ENCODE measurements at places on chromosomes 11 and 22. TPM values are rescaled to one million over a fixed set of nuclear protein-coding genes. Genes with fewer than 3 reads are reported as not detected.
A peak's percentile ranks its signal among the peaks of the same experiment; 100 is the strongest.

DDIAS gene
- 0.55 TPM for total RNA-seq

GRCh38 chr22:42389143-42389542, 43.1 kb downstream of the NFAM1 start:
- H3K4me1 ChIP-seq, result no peaks in the 10 kb centered on the region
- H3K27me3 ChIP-seq, result peaks cover 10% of the 10 kb centered on the region
- no peak overlapping the region for H3K4me3 ChIP-seq
- H3K36me3 ChIP-seq, result no peaks in the 10 kb centered on the region
- H3K27ac ChIP-seq, result no peak overlapping the region
- DNase-seq, result no peak

B3GAT1 gene
- total RNA-seq, result 1.5 TPM

DNA sequence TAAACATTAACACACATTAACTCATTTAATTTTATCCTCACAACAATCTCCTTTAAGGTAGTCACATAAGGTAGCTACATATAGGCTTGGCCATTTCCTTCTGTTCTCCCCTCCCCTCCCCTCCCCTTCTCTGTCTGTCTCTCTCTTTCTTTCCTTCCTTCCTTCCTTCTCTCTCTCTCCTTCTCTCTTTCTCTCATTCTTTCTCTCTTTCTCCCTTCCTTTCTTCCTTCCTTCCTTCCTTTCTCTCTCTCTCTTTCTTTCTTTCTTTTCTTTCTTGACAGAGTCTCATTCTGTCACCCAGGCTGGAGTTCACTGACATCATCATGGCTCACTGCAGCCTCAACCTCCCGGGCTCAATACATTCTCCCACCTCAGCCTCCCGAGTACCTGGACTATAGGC, 22.3 kb upstream of the NUP160 start:
- no peak overlapping the region for H3K27ac ChIP-seq
- H3K4me1 ChIP-seq, result no peaks in the 10 kb centered on the region
- no peaks in the 10 kb centered on the region for H3K36me3 ChIP-seq

DNA sequence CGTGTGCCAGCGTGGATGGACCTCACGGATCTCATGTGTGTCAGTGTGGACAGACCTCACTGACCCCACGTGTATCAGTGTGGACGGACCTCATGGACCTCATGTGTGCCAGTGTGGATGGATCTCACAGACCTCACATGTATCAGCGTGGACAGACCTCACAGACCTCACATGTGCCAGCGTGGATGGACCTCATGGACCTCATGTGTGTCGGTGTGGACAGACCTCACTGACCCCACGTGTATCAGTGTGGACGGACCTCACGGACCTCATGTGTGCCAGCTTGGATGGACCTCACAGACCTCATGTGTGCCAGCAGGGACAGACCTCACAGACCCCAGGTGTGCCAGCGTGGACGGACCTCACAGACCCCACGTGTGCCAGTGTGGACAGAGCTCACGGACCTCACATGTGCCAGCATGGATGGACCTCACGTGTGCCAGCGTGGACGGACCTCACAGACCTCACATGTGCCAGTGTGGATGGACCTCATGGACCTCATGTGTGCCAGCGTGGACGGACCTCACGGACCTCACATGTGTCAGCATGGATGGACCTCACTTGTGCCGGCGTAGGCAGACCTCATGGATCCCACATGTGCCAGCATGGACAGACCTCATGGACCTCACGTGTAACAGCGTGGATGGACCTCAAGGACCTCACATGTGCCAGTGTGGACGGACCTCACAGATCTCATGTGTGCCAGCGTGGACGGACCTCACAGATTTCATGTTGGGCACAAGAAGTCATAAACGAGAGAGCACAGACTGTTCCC, 18.2 kb downstream of the TTLL8 start:
- H3K27ac ChIP-seq, result no peak overlapping the region
- no peaks in the 10 kb centered on the region for H3K36me3 ChIP-seq
- no peak for DNase-seq
- H3K27me3 ChIP-seq, result peaks cover 48% of the 10 kb centered on the region
- no peak overlapping the region for H3K4me3 ChIP-seq

DNA sequence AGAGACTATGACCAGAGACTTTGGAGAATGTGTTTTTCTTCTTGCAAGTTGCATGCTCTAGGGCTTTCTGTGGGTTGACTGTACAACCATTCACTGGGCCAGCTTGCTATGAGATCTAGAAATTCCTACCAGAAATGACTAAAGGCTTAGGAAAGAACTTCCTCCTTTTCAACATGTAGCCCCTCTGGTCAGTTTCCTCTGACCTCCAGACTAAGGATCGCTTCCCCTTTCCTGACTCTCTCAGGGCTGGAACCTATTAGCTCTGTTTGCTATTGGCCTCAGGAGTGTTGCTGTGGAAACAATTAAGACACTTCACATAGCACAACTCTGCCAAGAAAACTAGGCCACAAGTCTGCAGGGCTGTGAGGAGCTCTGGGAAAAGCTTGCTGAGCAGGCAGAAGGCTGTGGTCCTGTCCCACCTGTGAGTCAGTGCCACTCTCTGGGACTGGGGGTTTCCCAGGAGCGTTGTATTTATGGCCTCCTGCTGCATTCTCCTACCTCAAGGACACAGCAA, 10.7 kb downstream of the CRY2 start:
- no peaks in the 10 kb centered on the region for H3K27me3 ChIP-seq
- peaks cover 18% of the 10 kb centered on the region for H3K36me3 ChIP-seq
- DNase-seq, result no peak
- H3K4me3 ChIP-seq, result no peak overlapping the region

IL18 gene
- 0.33 TPM for total RNA-seq

ST14 gene
- 1.5 TPM for total RNA-seq

DNA sequence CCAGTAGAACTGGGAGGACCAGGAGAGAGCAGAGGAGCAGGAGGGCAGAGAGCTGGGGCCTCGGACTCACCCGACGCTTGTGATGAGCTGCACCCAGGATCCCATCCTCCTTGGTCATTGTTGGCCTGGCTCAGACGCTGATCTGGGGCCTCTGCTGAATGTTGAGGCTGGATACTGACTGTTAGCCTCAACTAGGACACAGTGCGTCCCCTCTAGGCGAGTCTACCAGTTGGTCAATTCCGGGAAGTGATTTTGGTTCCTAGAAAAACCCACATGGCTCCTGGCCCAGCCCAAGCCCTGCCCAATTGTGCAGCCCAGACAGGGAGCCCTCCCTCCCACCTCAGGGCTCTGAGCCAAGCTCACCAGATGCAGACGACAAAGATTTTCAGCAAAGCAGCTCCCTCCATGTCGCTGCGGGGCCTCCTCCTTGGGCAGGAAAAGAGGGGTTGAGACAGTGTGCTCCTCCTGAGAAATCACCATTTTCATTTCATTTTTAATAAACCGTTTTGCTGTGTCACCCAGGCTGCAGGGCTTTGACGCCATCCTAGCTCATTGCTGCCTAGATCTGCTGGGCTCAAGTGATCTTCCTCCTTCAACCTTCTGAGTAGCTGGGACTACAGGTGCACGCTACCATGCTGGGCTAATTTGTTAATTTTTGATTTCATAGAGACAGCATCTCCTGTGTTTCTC, at the start of gene APOL4:
APOL4 (minus strand) TSS at position 180 of the 690 bp plus-strand sequence; CDS start at position 105, 75 bp downstream.
- no peak within 1 kb of the TSS for H3K4me3 ChIP-seq
- H3K27ac ChIP-seq, result no peak within 1 kb of the TSS
- DNase-seq, result no peak
- H3K36me3 ChIP-seq, result no peaks in the 10 kb centered on the region
- H3K27me3 ChIP-seq, result peaks cover 21% of the 10 kb centered on the region

- no peak overlapping the region for H3K4me3 ChIP-seq
- DNase-seq, result peak; percentile 74
- H3K36me3 ChIP-seq, result no peaks in the 10 kb centered on the region
- peaks cover 5% of the 10 kb centered on the region for H3K4me1 ChIP-seq
- no peak overlapping the region for H3K27ac ChIP-seq
Measured at GRCh38 chr11:34234086-34234740, 123.6 kb downstream of the ABTB2 start.

GRIA4 gene
- not detected for total RNA-seq

DNA sequence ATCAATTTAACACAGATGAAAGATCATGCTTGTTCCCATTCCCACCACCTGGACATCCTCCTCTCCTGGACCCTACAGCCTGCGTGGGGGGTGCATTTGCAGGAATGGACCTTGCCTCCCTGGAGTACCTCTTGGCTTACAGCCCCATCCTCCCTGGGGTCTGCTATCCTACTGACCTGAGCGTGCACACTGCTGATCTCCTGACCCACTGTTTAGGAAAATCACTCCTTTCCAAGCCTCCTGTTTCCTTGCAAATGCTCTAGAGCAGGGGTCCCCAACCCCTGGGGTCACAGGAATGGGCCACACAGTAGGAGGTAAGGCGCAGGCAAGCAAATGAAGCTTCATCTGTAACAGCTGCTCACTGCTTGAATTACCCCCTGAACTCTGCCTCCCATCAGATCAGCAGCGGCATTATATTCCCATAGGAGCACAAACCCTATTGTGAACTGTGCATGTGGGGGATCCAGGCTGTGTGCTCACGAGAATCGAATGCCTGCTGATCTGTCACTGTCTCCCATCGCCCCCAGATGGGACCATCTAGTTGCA, 88.2 kb upstream of the SEPTIN5 start:
- no peaks in the 10 kb centered on the region for H3K36me3 ChIP-seq
- peaks cover 6% of the 10 kb centered on the region for H3K4me1 ChIP-seq
- H3K4me3 ChIP-seq, result no peak overlapping the region
- no peak overlapping the region for H3K27ac ChIP-seq

DNA sequence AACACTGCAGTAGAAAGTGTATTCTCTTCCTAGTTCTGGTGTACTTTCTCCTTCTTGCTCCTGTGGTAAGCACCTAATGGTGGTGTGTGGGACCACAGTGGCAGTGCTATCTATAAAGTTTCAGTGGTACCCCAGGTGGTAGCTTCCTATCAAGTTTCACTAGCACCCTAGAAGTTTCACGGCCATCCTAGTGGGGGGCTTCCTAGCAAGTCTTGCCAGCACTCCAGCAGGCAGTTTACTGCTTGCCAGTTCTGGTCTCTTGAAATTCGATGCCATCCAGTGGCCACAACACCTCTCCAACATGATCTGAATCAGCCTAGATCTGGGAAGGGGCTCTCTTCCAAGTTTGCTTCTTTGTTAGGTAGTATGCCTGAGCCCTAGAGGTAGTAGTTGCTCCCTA, 229.6 kb downstream of the SWAP70 start:
- H3K27me3 ChIP-seq, result no peaks in the 10 kb centered on the region
- no peaks in the 10 kb centered on the region for H3K36me3 ChIP-seq
- no peak for DNase-seq
- no peaks in the 10 kb centered on the region for H3K4me1 ChIP-seq
- H3K4me3 ChIP-seq, result no peak overlapping the region

DNA sequence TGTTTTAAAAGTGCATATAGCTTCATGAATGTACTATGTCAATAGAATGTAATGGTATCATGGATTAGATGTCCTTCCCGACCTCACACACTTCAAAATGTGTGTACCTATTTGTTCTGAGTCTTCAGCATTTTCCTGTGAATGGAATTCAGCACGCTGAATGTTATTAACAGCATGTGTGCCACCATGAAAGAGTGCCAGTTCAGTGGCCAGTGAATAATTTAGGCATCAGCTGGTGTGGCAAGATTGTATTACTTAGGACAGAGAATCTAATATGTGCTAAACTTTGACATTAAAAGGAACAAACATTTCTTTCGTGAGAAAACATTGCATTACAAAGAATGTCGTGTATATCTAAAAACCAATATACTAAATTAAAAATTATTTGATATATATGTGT, 46.4 kb downstream of the HIPK3 start:
- H3K4me3 ChIP-seq, result no peak overlapping the region
- DNase-seq, result no peak

GRCh38 chr11:35215945-35216344, 77.0 kb downstream of the CD44 start:
- H3K4me3 ChIP-seq, result no peak overlapping the region
- peaks cover 34% of the 10 kb centered on the region for H3K4me1 ChIP-seq
- peaks cover 6% of the 10 kb centered on the region for H3K36me3 ChIP-seq
- no peak for DNase-seq
- no peaks in the 10 kb centered on the region for H3K27me3 ChIP-seq

SCYL1 gene
- total RNA-seq, result 76.8 TPM

KRTAP5-8 gene
- total RNA-seq, result not detected

UBQLN3 gene
- 0.16 TPM for total RNA-seq

- H3K27ac ChIP-seq, result no peak overlapping the region
- no peaks in the 10 kb centered on the region for H3K36me3 ChIP-seq
- no peaks in the 10 kb centered on the region for H3K4me1 ChIP-seq
- no peak for DNase-seq
Measured at GRCh38 chr22:44813416-44813815, 61.0 kb downstream of the ARHGAP8 start.

GRCh38 chr11:61954851-61955421, 4.8 kb downstream of the BEST1 start:
- peaks cover 50% of the 10 kb centered on the region for H3K27me3 ChIP-seq
- H3K4me1 ChIP-seq, result peaks cover 4% of the 10 kb centered on the region
- no peak for DNase-seq
- H3K36me3 ChIP-seq, result no peaks in the 10 kb centered on the region
- H3K27ac ChIP-seq, result no peak overlapping the region
- H3K4me3 ChIP-seq, result no peak overlapping the region

- H3K4me1 ChIP-seq, result no peaks in the 10 kb centered on the region
- no peak overlapping the region for H3K27ac ChIP-seq
- no peaks in the 10 kb centered on the region for H3K36me3 ChIP-seq
- H3K27me3 ChIP-seq, result no peaks in the 10 kb centered on the region
Measured at GRCh38 chr22:49718396-49718795, 109.3 kb downstream of the BRD1 start.

DNA sequence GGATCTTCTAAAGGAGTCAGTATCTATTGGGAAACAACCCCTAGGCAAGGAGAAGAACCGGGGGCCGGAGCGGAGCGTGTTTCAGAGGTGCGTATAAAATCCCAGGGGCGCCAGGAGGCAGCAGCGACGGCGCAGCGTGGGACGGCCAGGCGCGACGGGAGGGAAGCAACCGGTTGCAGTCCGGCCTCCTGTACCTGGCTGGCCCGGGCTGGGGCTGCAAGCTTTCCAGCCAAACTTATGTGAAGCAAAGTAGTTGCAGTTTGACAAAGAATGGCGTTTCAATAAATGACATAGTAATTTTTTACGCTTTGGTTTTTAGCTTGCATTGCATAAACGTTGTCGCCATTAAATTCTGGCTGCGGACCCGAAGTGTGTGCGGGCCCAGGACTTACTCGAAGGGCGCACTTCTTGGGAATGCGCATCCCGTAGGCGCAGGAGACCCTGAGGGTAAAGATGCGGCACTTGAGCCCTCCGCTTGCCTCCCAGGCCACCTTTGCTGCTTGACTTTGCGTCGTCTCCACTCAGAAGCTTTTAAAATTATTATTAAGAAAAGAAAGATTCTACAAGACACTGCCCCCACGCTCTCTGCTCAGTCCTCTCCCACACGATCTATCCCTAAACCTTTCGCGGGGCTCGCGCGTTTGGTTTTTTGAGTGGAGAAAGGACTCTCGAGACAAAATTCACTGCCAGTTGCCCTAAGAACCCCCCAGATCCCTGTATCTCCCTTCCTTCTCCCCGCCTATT, 1.6 kb upstream of the WT1 start:
- DNase-seq, result no peak
- H3K36me3 ChIP-seq, result no peaks in the 10 kb centered on the region
- peaks cover 5% of the 10 kb centered on the region for H3K4me1 ChIP-seq
- H3K4me3 ChIP-seq, result no peak overlapping the region
- H3K27ac ChIP-seq, result no peak overlapping the region

MED17 gene
- total RNA-seq, result 67.6 TPM

- no peaks in the 10 kb centered on the region for H3K27me3 ChIP-seq
- no peak for DNase-seq
- H3K4me3 ChIP-seq, result no peak overlapping the region
- H3K27ac ChIP-seq, result no peak overlapping the region
- H3K36me3 ChIP-seq, result peaks cover 18% of the 10 kb centered on the region
- no peaks in the 10 kb centered on the region for H3K4me1 ChIP-seq
Measured at GRCh38 chr11:70367071-70367470, 31.3 kb upstream of the CTTN start.

EXPH5 gene
- total RNA-seq, result 3.7 TPM

OR4C13 gene
- total RNA-seq, result not detected

- H3K4me1 ChIP-seq, result peaks cover 16% of the 10 kb centered on the region
- H3K27ac ChIP-seq, result peak overlapping the region; percentile 95
- no peak for DNase-seq
- peaks cover 5% of the 10 kb centered on the region for H3K36me3 ChIP-seq
Measured at GRCh38 chr11:9462172-9462799, 1.5 kb downstream of the ZNF143 start.

OR51E1 gene
- not detected for total RNA-seq

Data from T-cell (primary cell).